ENCODE measurements at places on chromosomes 3 and 15. TPM values are rescaled to one million over a fixed set of nuclear protein-coding genes. Genes with fewer than 3 reads are reported as not detected.

The FAM107A gene
- not detected for total RNA-seq

The SEMA7A gene
- total RNA-seq, result 4.7 TPM

The RCN2 gene
- 30.0 TPM for total RNA-seq

The ERC2 gene
- total RNA-seq, result not detected

The ARPP21 gene
- not detected for total RNA-seq

The THPO gene
- not detected for total RNA-seq

The KNG1 gene
- not detected for total RNA-seq

The SLC12A6 gene
- total RNA-seq, result 82.9 TPM

The ACP3 gene
- 2.1 TPM for total RNA-seq

The GASK1A gene
- total RNA-seq, result 0.34 TPM

The PDE12 gene
- total RNA-seq, result 35.5 TPM

The SHC4 gene
- 0.19 TPM for total RNA-seq

The TBC1D21 gene
- not detected for total RNA-seq

The SERPINI1 gene
- total RNA-seq, result 8.5 TPM

The DGKG gene
- 0.63 TPM for total RNA-seq

The PHLDB2 gene
- 64.0 TPM for total RNA-seq

The HGD gene
- total RNA-seq, result 2.5 TPM

The POC1A gene
- 2.4 TPM for total RNA-seq

The C3orf70 gene
- 0.05 TPM for total RNA-seq

The RCCD1 gene
- total RNA-seq, result 5.1 TPM

The SLC22A13 gene
- total RNA-seq, result 0.16 TPM

The LTK gene
- 4.9 TPM for total RNA-seq

The TM4SF18 gene
- not detected for total RNA-seq

The OSBPL10 gene
- 1.6 TPM for total RNA-seq

The CASR gene
- not detected for total RNA-seq

The TRIM42 gene
- not detected for total RNA-seq

The ZXDC gene
- total RNA-seq, result 56.1 TPM

The TIGIT gene
- total RNA-seq, result 24.9 TPM

The CELF6 gene
- 2.8 TPM for total RNA-seq

The GATA2 gene
- 0.92 TPM for total RNA-seq

The ITIH3 gene
- not detected for total RNA-seq

The CD200R1L gene
- total RNA-seq, result not detected
